ENCODE measurements at places on chromosomes 6 and 20.

DNA sequence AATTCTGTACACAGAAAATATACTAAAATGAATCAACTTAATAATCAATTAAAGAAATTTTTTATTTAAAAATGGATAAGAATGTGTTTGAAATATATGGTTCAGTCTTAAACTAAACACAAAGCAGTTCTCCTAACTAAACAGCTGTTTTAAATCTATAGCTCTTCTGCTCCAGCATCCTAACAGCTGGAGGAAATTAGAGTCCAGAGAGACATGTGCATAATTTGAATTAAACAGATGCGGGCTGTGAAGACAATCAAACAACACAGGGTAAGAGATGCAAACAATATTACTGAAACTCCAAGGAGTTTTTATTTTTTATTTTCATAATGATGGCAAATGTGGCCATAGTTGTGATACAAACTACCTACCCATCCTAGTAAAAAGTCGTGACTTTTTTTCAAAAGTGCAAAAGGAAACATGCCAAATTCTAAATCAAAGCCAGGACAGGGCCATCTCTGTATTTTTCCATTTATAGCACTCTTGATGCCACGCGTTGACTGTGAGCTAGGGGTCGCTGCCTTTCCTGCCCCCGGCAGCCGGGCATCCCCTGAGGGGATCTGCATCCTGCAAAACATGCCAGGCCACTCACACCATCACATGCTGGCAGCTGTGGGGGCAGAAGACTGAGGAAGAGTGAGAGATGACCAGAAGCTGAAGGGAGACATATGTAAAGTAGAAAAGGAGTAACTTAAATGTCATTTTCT, 310.6 kb downstream of the PRKN start:
- no peak for DNase-seq

DNA sequence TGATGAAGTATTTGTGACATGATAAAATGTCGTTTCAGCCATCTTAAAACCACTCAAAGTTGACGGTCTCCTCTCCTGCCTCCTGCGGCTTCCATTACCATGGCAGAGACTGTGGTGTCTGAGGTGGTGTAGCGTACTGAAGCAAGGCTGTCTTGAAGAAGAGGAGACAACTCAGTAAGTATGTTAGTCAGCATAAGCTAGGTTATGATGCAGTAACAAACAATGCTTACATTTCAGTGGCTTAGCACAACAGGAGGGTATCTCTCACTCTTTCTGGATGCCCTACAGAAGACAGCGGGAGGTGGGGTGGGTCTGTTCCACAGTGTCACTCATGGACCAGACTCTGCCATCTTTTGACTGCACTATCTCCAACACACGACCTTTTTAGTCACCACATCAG, 174.7 kb upstream of the AHI1 start:
- no peak for DNase-seq

DNA sequence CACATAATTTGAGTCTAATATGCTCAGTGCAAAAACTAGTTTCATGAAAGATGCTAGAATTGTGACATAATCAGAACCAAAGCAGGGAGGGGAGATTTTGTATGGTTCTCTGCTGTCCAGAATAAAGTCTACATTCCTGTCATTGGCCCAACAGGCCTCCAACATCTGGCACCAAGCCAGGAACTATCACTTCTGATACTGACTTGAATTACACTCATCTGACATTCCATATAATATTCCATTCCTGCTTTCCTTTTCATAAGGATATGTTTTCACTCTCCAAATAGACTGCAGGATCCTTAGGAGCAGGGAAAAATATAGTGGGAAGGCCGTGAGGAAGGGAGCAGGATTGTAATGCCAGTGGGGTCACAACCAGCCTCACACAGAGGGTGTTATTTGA, 84.6 kb upstream of the BTN3A2 start:
- no peak for DNase-seq

GRCh38 chr6:122651031-122651430, 40.8 kb downstream of the PKIB start:
- no peak for DNase-seq

GRCh38 chr6:12414096-12414675, 124.0 kb downstream of the EDN1 start:
- no peak for DNase-seq

DNA sequence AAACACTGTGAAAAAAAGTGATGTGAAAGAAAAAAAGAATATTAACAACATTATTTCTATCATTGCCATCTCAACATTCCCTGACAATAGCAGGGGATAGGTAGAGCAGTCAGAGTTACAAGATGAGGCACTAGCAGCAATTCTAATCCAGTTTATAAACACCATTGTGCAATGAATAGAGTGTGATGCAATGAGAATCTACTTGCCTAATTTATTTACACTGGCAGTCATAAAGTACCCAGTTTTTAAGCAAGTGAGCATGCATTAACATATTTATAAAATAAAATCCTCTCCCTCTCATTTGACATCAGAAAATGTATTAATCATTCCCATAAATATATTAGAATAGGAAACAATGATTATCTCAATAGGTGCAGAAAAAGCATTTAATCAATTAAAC, 2.5 kb upstream of the MANEA start:
- no peak for DNase-seq

- no peak for DNase-seq
Measured at GRCh38 chr20:54083459-54083858, 13.1 kb upstream of the BCAS1 start.

DNA sequence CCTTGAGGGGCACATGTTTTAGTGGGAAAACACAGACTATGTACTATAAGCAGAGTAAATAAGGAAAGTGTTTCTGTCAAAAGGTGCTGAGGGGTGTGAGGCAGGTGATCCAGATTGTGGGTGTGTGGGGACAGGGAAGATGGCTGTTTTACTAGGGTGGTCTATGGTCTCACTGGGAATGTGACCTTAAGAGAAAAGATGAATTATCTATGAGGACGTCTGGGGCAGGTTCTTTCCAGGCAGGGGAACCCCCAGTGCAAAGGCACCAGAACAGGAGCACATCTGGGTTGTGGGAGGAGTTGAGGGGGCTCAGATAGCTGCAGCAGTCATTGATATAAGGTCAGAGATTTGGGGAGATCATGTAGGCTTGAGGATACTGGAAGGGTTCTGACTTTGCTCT, 18.2 kb upstream of the POLR1H start:
- DNase-seq = no peak

- DNase-seq = no peak
Measured at GRCh38 chr6:103313432-103313831, 1546.3 kb downstream of the HACE1 start.

DNA sequence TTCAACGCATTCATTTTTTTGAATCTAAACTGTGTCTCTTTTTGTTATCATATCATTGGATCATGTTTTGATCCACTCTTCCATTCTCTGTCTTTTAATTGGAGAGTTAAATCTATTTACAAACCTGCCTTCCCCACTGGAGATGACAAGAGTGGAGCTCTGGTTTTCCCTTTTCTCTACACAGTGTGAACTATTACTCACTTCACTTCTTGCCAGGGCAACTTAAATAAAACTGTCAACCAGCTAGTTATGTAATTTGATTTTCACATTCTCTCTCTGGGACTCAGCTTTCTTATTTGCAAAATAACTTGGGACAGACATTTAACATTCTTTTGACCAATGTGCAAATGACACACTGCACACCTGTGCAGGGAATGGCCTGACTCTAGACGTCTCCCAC, 230.8 kb upstream of the CST7 start:
- no peak for DNase-seq

GRCh38 chr6:157443066-157443800, 62.2 kb downstream of the ZDHHC14 start:
- no peak for DNase-seq

GRCh38 chr20:48384147-48384818, 443.5 kb downstream of the PREX1 start:
- no peak for DNase-seq

GRCh38 chr6:29696147-29697125, 15.5 kb upstream of the ZFP57 start:
- no peak for DNase-seq

- DNase-seq = no peak
Measured at GRCh38 chr20:10863337-10864060, 189.7 kb upstream of the JAG1 start.

- DNase-seq = no peak
Measured at GRCh38 chr20:25730862-25731261, 34.2 kb upstream of the ZNF337 start.

DNA sequence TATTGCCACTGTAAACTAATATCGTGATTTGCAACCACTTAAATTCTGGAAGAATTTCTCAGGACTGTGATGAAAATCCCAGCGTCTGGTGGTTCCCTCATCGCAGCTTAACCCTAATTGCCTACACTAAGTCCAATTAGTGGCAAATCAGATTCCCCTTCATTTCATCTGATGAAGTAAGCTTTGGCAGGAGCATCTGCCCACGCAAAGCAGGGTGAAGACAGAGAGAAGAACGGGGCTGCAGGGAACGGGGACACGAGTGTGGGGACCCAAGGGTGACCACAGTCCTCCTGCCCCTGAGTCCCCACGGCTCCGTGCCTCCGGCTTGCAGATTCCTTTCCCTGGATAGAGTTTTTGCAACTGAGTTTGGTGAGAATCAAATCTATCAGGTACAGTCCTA, 159.5 kb downstream of the LY86 start:
- DNase-seq = no peak

GRCh38 chr20:9457136-9457535, 57.3 kb upstream of the LAMP5 start:
- DNase-seq = no peak

GRCh38 chr6:162219266-162219665, 508.3 kb downstream of the PRKN start:
- DNase-seq = no peak

GRCh38 chr6:141734071-141734840, 398.5 kb upstream of the GJE1 start:
- DNase-seq = no peak

GRCh38 chr20:54633374-54634355, 158.3 kb downstream of the DOK5 start:
- DNase-seq = no peak

- DNase-seq = no peak
Measured at GRCh38 chr20:5829241-5829809, 79.1 kb downstream of the SHLD1 start.

GRCh38 chr6:700490-700889, 7.6 kb upstream of the EXOC2 start:
- no peak for DNase-seq

DNA sequence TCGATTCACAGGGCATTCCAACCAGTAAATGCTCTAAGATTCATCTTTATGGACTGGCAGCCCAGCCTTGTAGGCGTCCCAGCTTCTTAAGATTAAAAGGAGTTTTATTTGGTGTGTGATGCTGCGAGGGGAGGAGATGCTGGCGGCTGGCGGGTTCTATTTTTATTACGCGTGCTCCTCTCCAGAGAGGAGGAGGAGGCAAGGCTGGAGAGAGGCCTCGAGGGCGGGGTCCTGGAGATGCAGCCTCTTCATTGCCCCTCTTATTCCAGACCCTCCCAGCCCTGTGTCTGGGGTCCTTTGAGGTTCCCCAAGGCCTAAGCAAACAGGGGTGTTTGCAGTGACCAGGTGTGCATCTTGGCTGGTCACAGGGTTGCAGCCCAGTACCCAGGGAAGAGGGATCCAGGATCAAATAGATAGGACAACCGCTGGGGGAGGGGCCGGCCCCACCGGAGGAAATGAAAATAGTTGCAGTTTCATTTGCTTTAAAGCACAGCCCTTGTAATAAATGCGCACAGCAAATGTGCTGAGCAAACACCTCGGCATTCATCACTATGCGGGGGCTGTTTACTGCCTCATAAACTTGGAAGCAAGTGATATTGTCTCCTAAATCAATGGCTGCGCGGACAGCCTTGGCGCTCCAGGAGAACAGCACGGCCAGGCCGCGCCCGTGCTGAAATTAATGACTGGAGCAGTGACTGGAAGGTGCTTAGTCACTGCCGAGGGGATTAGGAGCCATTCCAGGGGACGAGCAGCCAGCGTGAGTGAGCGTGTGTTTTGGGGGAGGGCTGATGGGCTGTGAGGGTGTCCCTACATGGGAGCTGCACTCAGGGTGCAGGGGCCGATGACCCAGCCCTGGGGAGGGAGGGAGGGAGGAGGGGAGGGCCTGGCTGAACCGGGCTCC, 83.0 kb downstream of the TMEM242 start:
- no peak for DNase-seq

- no peak for DNase-seq
Measured at GRCh38 chr20:36647196-36648121, 1.5 kb upstream of the SLA2 start.
